ENCODE measurements at places on chromosomes 2 and 18.

- ATAC-seq, result no peak
Observed at GRCh38 chr18:33751613-33752221, 173.7 kb downstream of the ASXL3 start.

GRCh38 chr18:22930089-22930713 lies 2.9 kb upstream of the RBBP8 start:
- ATAC-seq, result no peak

DNA sequence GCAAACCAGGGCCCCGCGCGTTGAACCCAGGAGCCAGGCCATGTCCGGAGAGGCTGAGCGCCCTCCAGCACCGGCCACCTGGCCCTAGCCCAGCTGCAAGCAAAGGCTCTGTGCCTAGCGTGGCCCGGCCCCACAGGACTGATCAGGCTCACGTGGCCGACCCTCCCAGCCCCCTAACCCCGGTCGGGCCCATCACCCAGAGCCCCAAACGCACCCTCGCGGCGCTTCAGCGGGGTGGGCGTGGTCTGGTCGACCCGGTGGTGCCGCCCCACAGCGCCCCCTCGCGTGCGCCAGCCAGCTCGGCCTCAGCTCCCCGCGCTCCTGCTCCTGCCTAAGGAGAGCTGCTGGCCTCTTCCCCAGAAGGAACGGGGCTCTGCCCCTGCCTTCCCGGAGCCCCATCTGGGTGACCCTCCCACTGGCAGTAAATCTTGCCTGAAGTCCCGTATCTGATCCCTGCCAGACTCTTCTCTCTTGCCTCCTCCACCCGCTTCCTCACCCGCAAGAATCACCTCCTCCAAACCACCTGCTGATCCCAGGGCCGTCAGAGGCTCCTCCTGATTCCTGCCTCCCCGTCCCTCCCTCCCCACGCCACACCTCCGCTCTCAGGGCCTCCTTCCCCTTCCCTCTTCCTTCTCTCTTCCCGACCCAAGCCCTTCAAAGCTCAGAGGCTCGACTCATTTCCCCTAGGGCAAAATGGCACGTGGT lies 12.3 kb upstream of the TEX51 start:
- peak; percentile 24 for ATAC-seq

GRCh38 chr2:66651295-66651694 lies 216.4 kb downstream of the MEIS1 start:
- ATAC-seq, result no peak

DNA sequence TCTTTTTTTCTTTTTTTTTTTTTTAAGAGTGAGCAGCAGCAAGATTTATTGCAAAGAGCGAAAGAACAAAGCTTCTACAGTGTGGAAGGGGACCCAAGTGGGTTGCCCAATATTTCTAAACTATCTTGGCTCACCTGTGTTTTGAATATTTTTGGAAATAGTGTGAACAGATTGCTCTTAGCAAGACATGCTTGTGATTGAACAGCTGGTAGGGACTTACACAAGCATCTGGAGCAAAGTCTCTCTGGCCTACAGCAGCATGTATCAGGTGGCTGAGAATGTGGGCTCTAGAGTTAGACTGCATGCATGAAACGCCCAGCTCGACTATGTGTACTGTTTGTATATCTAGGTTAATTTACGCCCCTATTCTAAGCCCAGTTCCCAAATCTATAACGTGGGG lies 40.3 kb upstream of the FBXO11 start:
- ATAC-seq, result no peak

- ATAC-seq, result no peak
Observed at GRCh38 chr2:61710711-61711110, 143.1 kb downstream of the FAM161A start.

DNA sequence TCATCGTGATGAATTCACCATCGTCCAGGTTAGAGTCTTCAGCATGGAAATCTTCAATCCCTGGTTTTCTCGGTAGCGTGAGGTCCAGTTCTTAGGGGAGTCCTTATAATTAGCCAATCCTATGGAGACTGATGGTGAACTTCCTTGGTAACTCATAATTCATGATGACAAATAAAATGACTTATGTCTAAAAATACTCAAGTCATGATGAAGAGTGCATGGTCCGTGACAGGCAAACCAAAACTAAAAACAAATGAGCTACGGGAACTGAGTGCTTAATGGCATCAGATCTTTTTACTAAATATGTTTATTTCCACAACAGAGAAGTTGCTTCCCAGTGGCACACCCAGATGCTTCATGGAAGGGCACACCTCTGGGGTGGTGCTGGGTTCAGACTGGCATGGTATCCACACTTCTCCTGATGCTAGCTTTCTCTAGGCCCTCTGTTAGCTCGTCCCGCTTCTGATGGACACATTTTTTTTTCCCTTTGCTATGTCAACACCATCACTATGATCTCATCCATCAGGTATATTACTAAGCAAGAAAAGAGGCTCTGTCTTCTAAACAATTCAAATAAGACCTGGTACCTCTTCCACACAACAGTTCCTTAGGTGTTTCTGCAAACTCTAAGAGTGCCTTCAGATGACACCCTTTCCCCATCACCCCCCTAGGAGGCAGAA lies 92.8 kb upstream of the NEDD4L start:
- peak; percentile 57 for ATAC-seq

DNA sequence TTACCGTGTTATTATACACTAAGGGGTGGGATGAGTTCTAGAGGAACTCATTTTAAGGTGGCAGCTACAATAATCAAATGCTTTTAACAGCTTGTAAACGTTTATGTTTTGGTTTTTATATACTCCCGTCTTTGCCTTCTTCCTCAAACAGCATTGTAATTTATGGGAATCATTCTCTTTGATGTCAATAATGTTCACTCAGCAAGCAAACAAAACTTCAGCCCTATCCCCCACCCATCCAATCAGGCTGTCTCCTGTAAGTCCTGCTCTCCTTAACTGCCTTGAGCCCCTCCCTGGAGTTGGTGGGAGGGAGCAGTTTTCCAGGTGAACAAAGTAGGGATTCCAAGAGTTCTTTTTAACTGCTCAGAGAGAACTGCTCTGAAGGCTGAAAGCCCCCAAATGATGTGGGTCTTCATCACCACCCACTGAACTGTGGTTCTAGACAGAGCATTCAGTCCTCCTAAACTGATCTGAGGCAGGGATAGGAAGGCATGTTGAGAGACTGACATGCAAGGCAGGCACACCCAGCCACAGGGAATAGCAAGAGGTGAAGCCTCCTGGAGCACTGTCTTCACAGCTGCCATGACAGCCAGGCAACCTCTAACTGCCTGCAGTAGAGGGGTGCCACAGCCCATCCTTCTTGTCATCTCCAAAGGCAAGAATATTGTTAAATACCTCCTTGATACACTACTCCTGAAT lies 17.5 kb downstream of the MYO5B start:
- no peak for ATAC-seq

DNA sequence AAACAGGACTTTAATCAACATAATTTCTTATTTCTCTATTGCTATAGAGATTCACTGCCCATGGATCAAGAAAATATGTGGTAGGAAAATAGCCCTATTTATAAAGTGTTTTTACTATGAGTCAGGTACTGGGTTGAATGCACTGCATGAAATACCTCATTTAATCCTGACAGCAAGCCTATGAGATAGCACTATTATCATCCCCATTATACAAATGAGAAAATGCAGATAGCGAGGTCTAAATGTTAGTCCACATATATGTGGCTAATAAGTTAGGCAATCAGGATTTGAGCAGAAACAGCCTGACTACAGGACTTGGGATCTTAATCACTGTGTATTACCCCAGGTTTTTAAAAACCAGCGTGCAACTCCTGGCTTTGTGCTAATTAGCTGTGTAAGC lies 8.5 kb upstream of the LYPD1 start:
- no peak for ATAC-seq

DNA sequence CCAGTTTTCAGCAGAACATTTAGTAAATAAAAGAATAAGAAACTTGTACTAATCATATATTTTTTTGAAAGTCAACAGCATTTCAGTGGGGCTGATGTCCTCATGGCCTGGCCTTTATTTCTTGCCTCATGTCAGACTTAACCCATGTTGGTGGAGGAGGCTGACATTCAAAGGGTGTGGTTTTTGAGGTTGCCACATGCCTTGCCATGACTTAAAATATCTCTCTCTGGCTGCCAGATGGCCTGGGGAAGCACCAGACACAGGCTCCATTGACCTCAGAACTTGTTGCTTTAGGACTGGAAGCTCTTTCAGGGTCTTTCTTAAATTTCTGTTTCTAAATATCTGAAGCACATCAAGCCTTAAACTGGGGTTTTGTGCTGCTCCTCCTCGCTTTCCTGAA lies 32.5 kb upstream of the CD28 start:
- ATAC-seq, result peak; percentile 86

DNA sequence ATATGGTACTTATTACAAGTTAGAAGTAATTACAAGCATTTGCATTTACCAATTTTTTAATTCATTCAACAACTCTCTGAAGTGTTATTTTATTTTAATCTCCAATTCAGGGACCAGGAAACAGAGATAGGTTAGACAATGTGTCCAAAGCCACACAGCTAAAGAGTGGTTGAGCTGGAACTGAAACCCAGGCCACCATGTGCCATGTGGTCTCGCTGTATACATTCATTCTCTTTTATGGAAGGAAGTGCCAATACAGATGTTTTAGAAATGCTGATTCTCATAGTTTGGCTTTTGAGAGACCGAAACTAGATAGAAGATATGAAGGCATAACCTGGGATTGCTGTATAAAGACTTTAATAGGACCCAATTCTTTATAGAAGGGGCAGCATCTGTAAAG lies 684.6 kb upstream of the ID2 start:
- ATAC-seq, result no peak

- ATAC-seq, result no peak
Observed at GRCh38 chr2:105573910-105574655, 170.6 kb upstream of the NCK2 start.

GRCh38 chr2:220785178-220785577 lies 786.9 kb downstream of the EPHA4 start:
- ATAC-seq, result no peak

GRCh38 chr2:117086943-117087250 lies 727.6 kb upstream of the DDX18 start:
- ATAC-seq, result no peak

- ATAC-seq, result no peak
Observed at GRCh38 chr2:61055557-61055956, 10.1 kb upstream of the SANBR start.

- no peak for ATAC-seq
Observed at GRCh38 chr18:31156821-31157763, 5.6 kb downstream of the DSC1 start.

GRCh38 chr18:21629089-21629832 lies 17.1 kb downstream of the SNRPD1 start:
- peak; percentile 67 for ATAC-seq

GRCh38 chr18:35491700-35492077 lies 6.1 kb downstream of the INO80C start:
- ATAC-seq, result no peak

DNA sequence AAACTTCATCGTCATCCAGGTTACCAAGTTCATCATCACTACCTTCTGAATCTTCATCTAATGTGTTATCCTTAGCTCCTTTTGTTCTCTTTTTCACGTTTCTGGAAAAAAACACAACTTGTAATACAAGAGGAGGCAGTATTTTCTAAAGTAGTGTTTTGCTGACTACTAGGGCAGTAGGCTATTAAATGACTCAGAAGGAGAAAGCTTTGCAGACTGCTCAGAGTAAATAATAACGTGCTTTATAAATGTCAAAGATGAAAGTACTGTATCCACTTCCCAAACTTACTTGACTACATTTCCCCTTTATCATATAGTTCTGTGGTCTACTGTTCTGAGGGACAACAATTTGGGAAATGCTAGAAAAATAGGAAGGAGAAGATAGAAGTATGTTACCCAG lies 15.6 kb downstream of the CEBPZOS start:
- no peak for ATAC-seq

- ATAC-seq, result no peak
Observed at GRCh38 chr2:8053216-8053615, 628.6 kb upstream of the ID2 start.

- no peak for ATAC-seq
Observed at GRCh38 chr2:37866171-37866934, 58.7 kb upstream of the RMDN2 start.

- ATAC-seq, result no peak
Observed at GRCh38 chr2:227655454-227655853, 11.2 kb upstream of the SCYGR5 start.

- no peak for ATAC-seq
Observed at GRCh38 chr2:18991177-18992168, 366.9 kb downstream of the OSR1 start.
